ENCODE measurements at places on chromosomes 7 and 10. TPM values are rescaled to one million over a fixed set of nuclear protein-coding genes. Genes with fewer than 3 reads are reported as not detected.

GRCh38 chr10:126729314-126729870 lies 58.9 kb upstream of the C10orf90 start:
- H3K4me3 ChIP-seq: no peak overlapping the region
- H3K36me3 ChIP-seq: no peaks in the 10 kb centered on the region
- no peaks in the 10 kb centered on the region for H3K4me1 ChIP-seq
- peaks cover 4% of the 10 kb centered on the region for H3K27me3 ChIP-seq

POMZP3 gene
- total RNA-seq: 20.5 TPM

DNA sequence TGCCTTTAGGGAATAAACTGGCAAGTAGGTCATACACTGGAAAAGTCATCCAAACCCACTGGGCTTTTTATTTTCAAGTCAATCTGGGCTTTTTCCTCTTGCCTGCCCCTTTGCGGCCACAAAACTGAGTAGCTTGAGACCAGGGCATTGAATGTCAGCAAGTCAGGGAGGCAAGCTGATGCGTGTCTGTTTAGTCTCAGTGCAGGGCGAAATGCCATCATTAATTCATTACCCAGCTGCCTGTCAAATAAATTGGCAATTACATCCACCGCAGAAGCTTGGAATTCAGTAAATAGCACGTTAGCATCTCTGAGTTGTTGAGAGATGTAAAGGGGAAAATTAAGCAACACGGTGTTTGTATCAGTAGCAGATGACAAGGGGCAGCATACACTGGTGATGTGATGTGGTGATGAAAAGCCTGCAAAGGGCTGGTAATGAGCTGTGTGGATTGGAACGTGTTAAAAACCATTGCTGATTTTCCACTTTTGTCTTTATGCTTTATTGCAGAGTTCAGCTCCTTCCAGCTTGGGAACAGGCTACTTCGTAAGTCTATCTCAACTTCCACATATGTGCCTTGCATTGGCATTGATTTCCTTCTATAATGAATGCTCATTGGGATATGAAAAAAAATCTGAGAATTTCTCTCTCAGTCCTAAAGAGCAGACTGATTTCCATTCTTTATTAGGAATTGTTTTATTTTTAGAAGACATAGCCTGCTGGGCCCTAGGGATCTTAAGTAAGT lies 535.9 kb downstream of the AUTS2 start:
- no peaks in the 10 kb centered on the region for H3K4me1 ChIP-seq
- H3K36me3 ChIP-seq: no peaks in the 10 kb centered on the region
- H3K4me3 ChIP-seq: no peak overlapping the region
- H3K27me3 ChIP-seq: no peaks in the 10 kb centered on the region
- no peak for DNase-seq
- no peak overlapping the region for H3K27ac ChIP-seq

GRCh38 chr10:70440296-70441160 lies 953 bp downstream of the NODAL start:
- H3K27ac ChIP-seq: no peak overlapping the region
- no peak for DNase-seq
- H3K4me1 ChIP-seq: peaks cover 7% of the 10 kb centered on the region
- H3K27me3 ChIP-seq: peaks cover 58% of the 10 kb centered on the region
- H3K36me3 ChIP-seq: no peaks in the 10 kb centered on the region

GRID1 gene
- total RNA-seq: not detected

OR6V1 gene
- not detected for total RNA-seq

DNA sequence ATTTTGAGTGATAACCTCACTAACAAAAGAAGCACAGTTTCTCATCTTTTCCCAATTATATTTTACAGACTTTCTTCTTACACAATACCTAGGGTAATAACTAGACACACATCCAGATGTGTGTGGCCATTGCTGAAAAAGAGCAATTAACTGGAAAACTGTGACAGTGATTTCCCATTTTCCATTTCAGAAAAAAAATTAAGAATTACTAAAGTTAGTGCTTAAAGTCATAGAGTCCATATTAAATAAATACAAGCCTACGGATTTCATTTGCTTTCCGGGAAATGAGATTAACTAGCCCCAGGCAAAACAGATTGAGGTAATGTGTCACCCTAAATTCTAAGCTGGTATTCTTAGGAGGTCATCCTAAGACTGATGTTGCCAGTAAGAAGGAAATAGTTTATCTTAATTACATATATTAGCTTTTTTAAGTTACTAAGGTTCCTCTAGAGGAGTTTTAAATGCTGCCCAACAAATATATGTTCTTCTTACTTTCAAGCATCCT lies 10.2 kb upstream of the MACC1 start:
- H3K27me3 ChIP-seq: no peaks in the 10 kb centered on the region
- no peak overlapping the region for H3K4me3 ChIP-seq
- no peak overlapping the region for H3K27ac ChIP-seq
- no peaks in the 10 kb centered on the region for H3K4me1 ChIP-seq
- DNase-seq: no peak
- H3K36me3 ChIP-seq: no peaks in the 10 kb centered on the region

DNA sequence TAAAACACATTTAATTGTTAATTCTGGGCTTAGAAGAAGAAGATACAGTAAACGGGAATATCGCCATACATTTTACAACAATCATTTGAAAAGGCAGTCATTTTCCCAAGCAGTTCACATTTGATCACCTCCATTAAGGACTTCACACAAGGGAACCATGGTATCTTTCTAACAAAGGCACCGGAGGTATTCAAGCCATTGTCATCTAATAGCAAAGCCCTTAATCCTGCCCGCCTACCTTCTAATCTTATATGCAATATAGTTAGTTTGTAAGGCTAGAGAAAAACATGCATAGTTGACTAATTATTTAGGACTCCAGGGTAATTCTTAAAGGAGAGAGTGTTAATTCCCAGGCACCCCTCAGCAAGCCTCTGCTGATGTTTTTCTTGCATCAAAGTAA lies 83.1 kb downstream of the MRPL32 start:
- H3K4me1 ChIP-seq: no peaks in the 10 kb centered on the region
- no peak for DNase-seq
- H3K27ac ChIP-seq: no peak overlapping the region
- no peak overlapping the region for H3K4me3 ChIP-seq
- H3K27me3 ChIP-seq: peaks cover 30% of the 10 kb centered on the region

DNA sequence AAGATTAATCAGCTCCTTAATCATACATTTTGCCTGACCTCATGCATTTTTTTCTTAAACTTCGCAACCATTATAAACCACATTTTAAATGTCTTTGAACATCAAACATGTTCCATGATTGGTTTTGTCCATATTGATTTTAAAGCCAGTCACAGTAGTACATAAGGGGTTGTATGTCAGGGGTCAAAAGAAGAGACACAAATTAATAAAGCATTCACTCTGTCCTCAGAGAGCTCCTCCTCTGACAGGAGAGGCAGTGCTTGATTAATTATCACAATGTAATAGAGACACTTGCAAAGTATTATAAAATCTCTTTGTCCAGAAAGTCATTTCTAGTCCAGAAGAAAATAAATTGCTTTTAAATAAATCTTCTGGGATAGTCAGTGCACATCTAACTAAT lies 195.5 kb downstream of the MAGI2 start:
- H3K36me3 ChIP-seq: no peaks in the 10 kb centered on the region
- H3K4me3 ChIP-seq: no peak overlapping the region
- no peaks in the 10 kb centered on the region for H3K27me3 ChIP-seq
- no peak overlapping the region for H3K27ac ChIP-seq
- no peaks in the 10 kb centered on the region for H3K4me1 ChIP-seq

KLF14 gene
- not detected for total RNA-seq

PNLIPRP1 gene
- total RNA-seq: not detected

PALD1 gene
- not detected for total RNA-seq

DNA sequence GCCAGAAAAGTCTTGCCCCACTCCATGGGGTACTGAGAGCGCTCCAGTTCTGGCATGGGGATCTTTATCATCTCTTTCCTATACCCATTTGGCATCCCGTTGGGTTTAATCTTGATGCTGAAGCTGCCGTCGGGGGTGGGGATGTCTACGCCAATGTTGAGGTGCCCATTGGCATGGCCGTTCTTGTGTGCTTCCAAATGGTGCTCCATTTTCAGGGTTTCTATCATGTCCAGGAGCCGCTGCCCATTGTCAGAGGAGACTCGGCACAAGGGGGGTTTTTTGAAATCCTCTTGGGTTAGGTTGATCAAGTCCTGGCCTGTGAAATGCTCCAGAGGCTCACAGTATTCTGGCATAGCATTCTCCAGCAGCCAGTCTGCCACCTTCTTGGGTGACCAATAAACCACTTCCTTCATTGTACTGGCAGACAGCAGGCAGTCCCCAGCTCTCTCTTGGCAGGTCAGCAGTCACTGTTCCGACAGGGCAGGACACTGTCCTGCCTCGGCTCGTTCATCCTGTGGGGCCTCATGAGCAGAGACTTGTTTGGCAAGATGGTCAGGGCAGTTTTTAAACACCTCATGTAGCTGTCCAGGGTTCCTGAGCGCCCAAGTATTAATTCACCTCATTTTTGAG lies 92.5 kb upstream of the ASAH2 start:
- DNase-seq: no peak
- H3K36me3 ChIP-seq: no peaks in the 10 kb centered on the region
- H3K27ac ChIP-seq: no peak overlapping the region
- no peaks in the 10 kb centered on the region for H3K27me3 ChIP-seq
- H3K4me1 ChIP-seq: peaks cover 18% of the 10 kb centered on the region

DNA sequence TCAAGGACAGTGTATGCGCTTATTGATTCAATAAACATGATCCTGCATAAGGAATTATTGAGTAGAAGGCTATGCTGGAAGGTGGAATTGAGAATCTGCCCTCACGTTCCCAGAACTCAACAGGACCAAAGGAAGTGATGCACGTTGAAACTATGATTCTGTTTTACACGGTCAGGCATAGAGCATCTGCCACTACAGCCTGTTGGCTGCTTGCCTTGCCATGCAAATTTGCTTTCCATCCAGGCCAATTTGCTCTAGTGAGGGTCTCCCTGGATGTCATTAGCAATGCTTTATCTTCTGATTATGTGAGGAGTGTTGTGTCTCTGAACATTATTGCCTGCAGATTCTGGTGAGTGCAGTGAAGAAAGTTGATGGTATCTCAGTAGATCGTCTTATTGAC lies 132.9 kb downstream of the ADRA2A start:
- H3K4me1 ChIP-seq: no peaks in the 10 kb centered on the region
- H3K27me3 ChIP-seq: peaks cover 8% of the 10 kb centered on the region
- no peak overlapping the region for H3K4me3 ChIP-seq
- H3K36me3 ChIP-seq: no peaks in the 10 kb centered on the region
- DNase-seq: no peak

EIF4EBP2 gene
- 49.4 TPM for total RNA-seq

- DNase-seq: no peak
- no peak overlapping the region for H3K27ac ChIP-seq
- no peaks in the 10 kb centered on the region for H3K36me3 ChIP-seq
- no peak overlapping the region for H3K4me3 ChIP-seq
- H3K4me1 ChIP-seq: no peaks in the 10 kb centered on the region
- peaks cover 7% of the 10 kb centered on the region for H3K27me3 ChIP-seq
These were observed 82.2 kb downstream of the SORBS1 start for GRCh38 chr10:95478935-95479334.

- peaks cover 4% of the 10 kb centered on the region for H3K36me3 ChIP-seq
- no peak overlapping the region for H3K27ac ChIP-seq
- no peaks in the 10 kb centered on the region for H3K4me1 ChIP-seq
- peaks cover 8% of the 10 kb centered on the region for H3K27me3 ChIP-seq
- H3K4me3 ChIP-seq: no peak overlapping the region
These were observed 40.9 kb upstream of the ELAPOR2 start for GRCh38 chr7:87100326-87100725.

DNA sequence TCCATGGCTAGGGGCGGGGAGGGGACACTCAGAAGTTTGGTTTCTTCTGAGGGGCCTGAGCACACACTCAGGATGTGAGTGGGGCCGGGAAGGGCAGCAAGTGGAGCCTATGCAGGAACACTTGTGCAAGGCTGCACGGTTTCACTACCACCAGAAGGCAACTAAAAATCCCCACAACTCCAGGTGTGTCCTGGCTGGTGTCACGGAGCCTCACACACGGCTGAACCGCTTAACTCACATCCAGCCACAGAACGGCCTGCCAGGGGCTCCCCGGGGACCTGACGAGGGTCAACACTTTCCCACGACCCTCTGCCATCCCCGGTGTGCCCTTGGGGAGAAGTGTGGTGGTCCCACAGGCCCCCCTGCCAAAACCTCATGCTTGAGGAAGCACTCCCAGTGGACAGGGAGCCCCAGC lies 173.9 kb downstream of the ELFN1 start:
- H3K4me1 ChIP-seq: no peaks in the 10 kb centered on the region
- DNase-seq: no peak
- H3K27me3 ChIP-seq: no peaks in the 10 kb centered on the region

DNA sequence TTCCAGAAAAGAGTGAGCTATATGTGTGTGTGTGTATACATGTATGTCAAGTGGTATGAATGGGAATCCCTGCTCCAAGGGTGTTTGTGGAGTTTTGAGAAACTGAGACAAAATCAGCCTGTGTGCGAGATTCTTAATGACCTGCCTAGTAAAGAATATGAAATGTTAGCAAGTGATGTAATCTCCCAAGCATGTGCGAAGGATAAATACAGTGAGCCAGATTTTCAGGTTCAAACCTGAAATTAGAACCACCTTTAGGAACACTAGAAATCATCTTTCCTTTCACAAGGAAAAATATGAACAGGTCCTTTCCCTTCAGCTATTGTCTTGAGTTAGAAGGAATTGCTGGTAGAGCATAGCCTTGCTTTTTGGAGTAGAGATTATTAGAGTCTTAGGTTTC lies 457.6 kb downstream of the LRMDA start:
- H3K36me3 ChIP-seq: no peaks in the 10 kb centered on the region
- DNase-seq: no peak
- no peaks in the 10 kb centered on the region for H3K4me1 ChIP-seq

CLDN3 gene
- not detected for total RNA-seq

GRCh38 chr7:73683788-73684693 lies 644 bp downstream of the BUD23 start:
- H3K27me3 ChIP-seq: no peaks in the 10 kb centered on the region
- peak overlapping the region; percentile 98 for H3K27ac ChIP-seq
- peak overlapping the region; percentile 99 for H3K4me3 ChIP-seq
- DNase-seq: peak; percentile 41
- H3K4me1 ChIP-seq: peaks cover 59% of the 10 kb centered on the region
